ENCODE measurements at places on chromosomes 2 and 18.

GRCh38 chr2:227482638-227483340 lies 10.8 kb downstream of the AGFG1 start:
- no peak for DNase-seq

- no peak for DNase-seq
Measured at GRCh38 chr2:70767699-70768589, at the start of gene ADD2. TSS of gene ADD2 (minus strand) at chr2:70768200. CDS start at chr2:70706408, 61,792 bp downstream.

- DNase-seq: no peak
Measured at GRCh38 chr18:24014986-24015638, 558 bp downstream of the TTC39C start.

DNA sequence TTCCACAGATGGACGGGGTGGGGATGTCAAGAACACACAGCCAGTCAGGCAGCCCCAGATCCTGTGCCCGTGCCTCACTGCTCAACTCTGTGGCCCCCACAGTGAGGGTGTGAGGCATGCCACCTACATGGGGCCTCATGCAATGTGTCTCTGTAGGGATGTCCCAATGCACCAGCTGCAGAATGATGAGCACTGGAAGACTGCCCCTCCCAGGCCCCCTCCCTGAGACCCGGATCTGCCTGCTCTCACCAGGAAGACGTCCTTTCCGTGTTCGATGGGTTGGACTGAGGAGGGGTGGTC lies 124.2 kb downstream of the TWIST2 start:
- no peak for DNase-seq

Data from right renal cortex interstitium (tissue), 3 donors.